ENCODE measurements at places on chromosomes 6 and 20.

- peak; percentile 87 for DNase-seq
Observed at GRCh38 chr20:49713753-49714712, at the start of gene B4GALT5. Gene B4GALT5 (minus strand): TSS chr20:49713878. CDS start chr20:49713690, 188 bp downstream.

- no peak for DNase-seq
Observed at GRCh38 chr6:117502580-117502979, 20.1 kb downstream of the DCBLD1 start.

DNA sequence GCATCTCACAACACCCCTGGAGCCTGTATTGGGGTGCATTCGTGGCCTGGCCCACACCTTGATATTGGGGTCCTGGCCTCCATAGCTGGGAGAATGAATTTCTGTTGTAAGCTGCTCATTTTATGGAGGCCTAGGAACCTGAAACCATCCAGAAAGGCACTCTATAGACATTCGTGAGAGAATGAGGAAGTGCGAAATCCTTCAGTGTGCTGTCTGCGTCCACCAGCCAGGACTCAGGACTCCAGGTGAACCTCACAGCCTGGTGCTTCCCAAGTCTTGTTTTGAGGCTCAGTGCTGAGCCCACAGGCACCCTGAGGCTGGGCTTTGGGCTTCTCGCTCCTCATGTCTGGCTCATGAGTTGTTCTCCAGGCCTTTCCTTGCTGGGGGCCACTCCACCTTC is 11.9 kb upstream of the RBBP8NL start:
- no peak for DNase-seq

DNA sequence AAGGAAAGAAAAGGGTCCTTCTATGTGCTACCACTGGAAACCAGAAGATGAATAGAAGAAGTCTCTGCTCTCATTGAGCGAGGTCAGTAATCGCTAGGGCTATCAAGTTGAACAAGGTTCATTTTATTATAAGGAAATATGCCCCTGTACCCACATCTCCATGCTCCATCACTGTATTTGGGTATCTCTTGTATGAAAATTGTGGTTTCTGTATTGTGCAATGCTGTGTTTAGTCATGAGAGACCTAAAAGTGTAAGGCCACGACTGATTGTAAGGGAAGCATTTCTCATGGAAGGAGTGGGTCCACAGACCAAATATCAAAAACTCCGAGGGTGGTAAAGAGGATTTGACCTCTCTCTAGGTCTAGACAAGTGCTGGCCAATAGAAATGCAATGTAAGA is 3.6 kb upstream of the HS3ST5 start:
- DNase-seq = no peak

DNA sequence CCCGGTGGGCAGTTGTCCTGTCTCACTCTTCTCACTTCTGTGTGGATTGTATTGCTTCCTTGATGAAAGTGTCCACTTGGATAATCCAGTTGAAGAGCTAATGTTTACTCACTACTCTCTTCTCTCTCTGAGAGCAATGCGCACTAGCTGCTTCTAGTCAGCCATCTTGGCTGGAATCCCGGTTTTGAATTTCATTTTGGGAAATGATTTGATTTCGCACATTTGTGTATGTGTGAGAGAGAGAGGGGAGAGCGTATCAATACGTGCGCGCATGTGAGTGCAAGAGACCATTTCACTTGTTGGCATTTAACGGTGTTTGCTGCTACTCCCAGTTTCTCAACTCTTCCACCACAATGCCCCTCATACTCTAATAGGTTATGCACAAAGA is 67.8 kb downstream of the KLHL32 start:
- DNase-seq = no peak

DNA sequence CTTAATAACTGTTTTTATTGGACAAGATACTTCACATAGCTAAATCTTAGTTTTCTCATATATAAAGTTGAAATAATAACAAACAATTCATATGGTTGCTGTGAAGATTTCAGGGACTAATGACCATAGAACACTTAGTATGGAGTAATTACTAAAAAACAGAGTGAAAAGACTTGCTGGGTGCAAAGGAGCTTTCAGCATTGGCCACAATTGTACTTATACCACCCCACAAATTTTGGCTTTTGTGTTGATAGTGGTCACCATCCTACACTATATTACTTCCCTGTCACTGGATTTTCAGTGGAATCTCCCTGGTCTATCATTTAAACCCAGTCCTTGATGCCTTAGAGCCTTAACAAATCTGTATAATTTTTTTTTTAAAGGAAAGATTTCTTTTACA is 398.6 kb upstream of the EPHA7 start:
- no peak for DNase-seq

GRCh38 chr20:49326026-49326425 is 48.2 kb upstream of the ZNFX1 start:
- peak; percentile 32 for DNase-seq

DNA sequence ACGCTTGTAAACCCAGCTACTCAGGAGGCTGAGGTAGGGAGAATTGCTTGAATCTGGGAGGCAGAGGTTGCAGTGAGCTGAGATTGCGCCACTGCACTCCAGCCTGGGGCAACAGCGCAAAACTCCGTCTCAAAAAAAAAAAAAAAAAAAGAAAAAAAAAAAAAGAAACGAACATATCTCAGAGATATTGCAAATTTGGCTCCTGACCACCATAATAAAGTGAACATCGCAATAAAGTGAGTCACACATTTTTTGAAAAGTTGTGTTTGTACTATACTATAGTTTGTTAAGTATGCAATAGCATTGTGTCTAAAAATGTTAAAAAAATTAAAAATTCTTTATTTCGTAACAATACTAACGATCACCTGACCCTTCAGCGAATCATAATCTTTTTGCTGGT is 13.3 kb downstream of the RSPH9 start:
- no peak for DNase-seq

GRCh38 chr20:9059931-9060330 is 9.0 kb upstream of the PLCB4 start:
- no peak for DNase-seq

GRCh38 chr6:18179770-18180356 is 24.6 kb downstream of the KDM1B start:
- no peak for DNase-seq

GRCh38 chr6:6582131-6582530 is 6.4 kb upstream of the LY86 start:
- no peak for DNase-seq

GRCh38 chr6:43972913-43973300 is 154.3 kb downstream of the MRPL14 start:
- DNase-seq = peak; percentile 77

- no peak for DNase-seq
Observed at GRCh38 chr6:107506145-107506544, 16.2 kb downstream of the SOBP start.

- peak; percentile 81 for DNase-seq
Observed at GRCh38 chr6:21856456-21856825, 262.9 kb downstream of the SOX4 start.

GRCh38 chr6:27517928-27518787 is 45.3 kb upstream of the ZNF184 start:
- no peak for DNase-seq

DNA sequence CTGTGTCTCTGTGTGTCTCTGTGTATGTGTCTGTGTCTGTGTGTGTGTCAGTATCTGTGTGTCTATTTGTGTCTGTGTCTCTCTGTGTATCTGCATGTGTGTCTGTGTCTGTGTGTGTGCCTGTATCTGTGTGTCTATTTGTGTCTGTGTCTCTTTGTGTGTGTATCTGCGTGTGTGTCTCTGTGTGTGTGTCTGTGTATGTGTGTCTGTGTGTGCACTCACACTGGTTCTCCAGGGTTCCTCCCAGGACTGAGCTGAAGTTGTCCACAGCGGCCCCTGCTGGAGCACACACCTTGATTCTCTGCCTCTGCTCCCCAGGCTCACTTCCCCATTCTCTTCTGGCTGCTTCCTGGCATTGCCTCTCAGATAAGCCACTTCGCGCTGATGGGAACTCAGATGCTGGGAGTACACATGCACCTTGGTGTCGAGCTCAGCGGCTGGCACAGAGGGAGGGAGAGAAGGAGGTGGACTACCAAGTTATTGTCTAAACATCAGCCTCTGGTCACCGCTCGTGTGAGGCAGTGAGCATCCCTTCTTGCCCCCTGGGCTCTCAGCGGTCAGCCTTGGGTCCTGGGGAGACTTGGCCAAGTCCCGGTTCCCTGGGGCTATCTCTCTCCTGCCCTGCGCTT is 104.9 kb upstream of the NXT1 start:
- DNase-seq = peak; percentile 36

GRCh38 chr20:48184229-48184628 is 398.9 kb upstream of the SULF2 start:
- DNase-seq = no peak

- DNase-seq = no peak
Observed at GRCh38 chr20:11376420-11376819, 541.3 kb upstream of the BTBD3 start.

DNA sequence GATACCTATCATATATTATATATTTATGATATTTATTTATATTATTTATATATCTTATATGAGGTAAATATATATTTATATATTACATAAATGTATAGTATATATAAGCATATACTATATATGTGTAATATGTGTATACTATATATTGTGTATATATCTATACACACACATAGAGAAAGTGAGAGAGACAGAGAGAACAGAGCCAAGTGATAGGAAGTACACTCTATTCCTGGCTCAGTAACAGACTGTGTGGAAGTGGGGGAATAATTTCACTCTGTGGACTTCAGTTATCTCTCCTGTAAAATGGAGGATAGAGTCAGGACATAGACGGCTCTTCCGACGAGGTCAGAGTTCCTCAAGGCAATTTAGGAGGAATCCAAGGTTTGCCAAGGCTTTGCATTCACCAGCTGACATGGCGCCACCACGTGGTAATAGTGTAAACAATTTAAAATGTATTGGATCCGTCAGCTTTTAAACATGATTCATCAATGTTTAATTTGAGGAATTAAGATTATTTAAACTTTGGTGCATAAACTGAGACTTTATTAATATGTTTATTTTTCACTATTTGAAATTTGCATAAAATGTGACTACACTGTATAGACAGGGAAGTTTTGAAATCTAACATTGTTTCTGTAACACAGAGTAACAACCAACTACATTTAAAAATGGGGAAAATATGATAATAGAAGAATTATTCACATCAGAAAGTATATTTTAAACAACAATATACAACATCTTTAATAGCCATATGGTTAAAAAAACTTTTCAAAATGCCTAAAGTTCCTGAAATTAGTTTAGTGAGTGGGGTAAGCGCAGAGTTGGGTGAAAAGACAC is 75.4 kb upstream of the TMEM244 start:
- no peak for DNase-seq

- DNase-seq = no peak
Observed at GRCh38 chr20:8368670-8369069, 236.6 kb downstream of the PLCB1 start.

DNA sequence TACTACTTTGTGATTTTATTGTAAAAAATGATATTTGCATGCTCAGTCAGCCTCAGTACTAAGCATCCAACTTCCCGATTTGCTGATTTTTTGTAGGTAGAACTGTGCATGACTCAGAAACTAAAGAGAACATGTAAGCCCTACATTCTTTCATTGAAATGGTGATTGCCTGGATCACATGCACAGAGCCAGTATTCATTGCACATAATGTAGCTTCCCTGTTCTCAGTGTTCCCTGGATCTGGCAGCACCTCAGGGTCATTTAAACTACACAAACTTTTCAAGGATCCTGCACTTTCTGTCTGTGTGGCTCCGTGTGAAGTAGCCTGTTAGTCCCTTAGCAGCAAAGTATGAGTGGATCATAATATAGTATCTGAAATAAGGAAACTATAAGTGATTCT is 422.9 kb upstream of the AGPAT4 start:
- no peak for DNase-seq

GRCh38 chr6:169642455-169642854 is 59.4 kb downstream of the WDR27 start:
- DNase-seq = no peak

DNA sequence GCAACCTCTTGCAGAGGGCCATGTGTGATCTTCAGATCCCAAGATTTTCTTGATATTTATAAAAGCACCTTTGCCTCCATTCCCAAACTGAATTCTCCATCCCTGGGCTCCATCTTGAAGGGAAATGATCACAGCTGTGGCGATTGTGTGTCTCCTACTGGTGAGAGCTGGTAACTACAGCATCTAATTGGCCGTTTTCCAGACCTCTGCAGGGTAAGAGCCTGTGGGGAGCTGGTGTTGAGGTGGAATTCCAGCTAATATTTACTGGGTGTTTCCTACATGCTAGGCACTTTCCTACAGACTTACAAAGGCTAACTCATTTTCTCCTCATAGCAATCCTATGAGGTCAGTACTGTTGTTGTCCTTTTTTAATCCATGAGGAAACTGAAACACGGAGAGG is 59.2 kb upstream of the FNDC1 start:
- peak; percentile 40 for DNase-seq

DNA sequence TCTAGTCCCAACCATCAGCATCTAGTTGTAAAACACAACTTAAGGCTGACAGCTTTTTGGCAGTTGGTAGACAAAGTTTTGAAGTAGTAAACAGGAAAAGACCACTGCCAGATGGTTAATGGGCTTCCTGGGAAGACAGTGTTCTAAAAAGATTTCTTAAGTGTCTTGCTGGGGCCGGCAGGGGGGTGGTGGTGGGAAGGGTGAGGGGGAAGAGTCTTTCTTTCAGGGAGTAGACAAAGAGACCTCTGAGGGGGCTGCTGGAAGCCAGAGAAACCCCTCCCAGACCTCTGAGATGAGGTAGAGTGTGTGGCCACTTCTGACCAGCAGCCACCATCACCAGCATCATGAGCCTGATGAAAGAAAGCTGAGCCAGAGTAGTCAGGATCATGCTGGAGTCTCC is 784.9 kb downstream of the TENT5A start:
- DNase-seq = no peak

- no peak for DNase-seq
Observed at GRCh38 chr6:40738551-40739193, 151.5 kb upstream of the LRFN2 start.

GRCh38 chr6:44663860-44664634 is 276.5 kb downstream of the CDC5L start:
- no peak for DNase-seq

GRCh38 chr6:111242452-111242851 is 155.1 kb downstream of the SLC16A10 start:
- no peak for DNase-seq

- no peak for DNase-seq
Observed at GRCh38 chr6:167832497-167833395, 6.0 kb downstream of the AFDN start.

DNA sequence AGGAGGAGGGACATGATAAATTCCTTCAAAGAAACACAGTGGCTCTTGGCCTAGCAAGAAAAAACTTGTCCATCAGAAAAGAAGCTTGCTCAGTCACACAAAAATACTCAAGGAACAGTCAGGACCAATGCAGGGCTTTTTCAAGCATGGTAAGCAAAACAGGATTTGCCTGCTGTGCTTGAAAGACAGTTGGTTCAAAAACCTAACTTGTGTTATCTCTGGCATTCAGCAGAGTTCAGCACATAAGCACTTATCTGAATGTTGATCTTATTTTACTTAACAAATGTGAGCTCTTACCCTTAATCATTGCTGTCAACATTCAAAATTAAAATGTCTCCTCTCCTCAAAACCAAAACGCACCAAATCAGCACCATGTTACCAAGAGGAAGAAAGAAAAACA is 38.3 kb downstream of the ATG5 start:
- DNase-seq = no peak
